IMR-90 (cell line): ENCODE measurements at places on chromosomes 6 and 20. TPM values are rescaled to one million over a fixed set of nuclear protein-coding genes. Genes with fewer than 3 reads are reported as not detected.

Gene TCP11
- polyA plus RNA-seq, result 0.30 and 0.34 TPM in 2 replicates

Gene SEL1L2
- not detected in 2 replicates for polyA plus RNA-seq

Gene PLCB4
- polyA plus RNA-seq, result 9.1 and 12.5 TPM in 2 replicates

Gene OPRL1
- polyA plus RNA-seq, result 1.1 and 1.2 TPM in 2 replicates

GRCh38 chr6:125197795-125198269 lies 44.3 kb downstream of the TPD52L1 start:
- peak; percentile 31 for DNase-seq

- DNase-seq, result no peak
These were observed 1.6 kb upstream of the RAET1E start for GRCh38 chr6:149899486-149899885.

- peak; percentile 64 for DNase-seq
These were observed 102.0 kb downstream of the POPDC3 start for GRCh38 chr6:105077596-105078385.

DNA sequence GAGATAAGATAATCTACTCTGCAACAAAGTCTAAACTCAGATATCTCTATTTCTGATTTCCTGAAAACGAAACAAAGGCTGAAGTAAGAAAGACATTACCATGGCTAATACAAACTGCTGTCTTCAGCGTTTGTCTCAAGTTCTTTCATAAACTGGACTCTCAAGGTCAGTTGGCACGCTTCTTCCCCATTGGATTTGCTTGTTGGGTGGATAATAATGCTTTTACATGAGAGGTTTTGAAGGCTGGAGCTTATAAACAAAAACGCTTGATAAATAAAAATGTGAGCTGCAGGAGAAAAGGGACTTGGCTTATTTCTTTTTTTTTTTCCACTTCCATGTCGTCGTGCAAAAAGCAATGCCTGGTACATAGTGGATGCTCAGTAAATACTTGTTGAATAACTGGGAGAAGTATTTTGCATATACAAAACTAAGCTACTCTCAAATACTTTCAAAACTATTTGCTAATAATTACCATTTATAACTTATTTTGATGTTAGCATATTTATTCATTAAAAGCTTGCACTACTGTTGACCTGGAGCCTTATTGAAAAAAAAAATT lies 65.7 kb upstream of the EEF1A1 start:
- DNase-seq, result peak; percentile 41

- DNase-seq, result peak; percentile 38
These were observed 19.2 kb upstream of the MRPS18A start for GRCh38 chr6:43706788-43707187.

DNA sequence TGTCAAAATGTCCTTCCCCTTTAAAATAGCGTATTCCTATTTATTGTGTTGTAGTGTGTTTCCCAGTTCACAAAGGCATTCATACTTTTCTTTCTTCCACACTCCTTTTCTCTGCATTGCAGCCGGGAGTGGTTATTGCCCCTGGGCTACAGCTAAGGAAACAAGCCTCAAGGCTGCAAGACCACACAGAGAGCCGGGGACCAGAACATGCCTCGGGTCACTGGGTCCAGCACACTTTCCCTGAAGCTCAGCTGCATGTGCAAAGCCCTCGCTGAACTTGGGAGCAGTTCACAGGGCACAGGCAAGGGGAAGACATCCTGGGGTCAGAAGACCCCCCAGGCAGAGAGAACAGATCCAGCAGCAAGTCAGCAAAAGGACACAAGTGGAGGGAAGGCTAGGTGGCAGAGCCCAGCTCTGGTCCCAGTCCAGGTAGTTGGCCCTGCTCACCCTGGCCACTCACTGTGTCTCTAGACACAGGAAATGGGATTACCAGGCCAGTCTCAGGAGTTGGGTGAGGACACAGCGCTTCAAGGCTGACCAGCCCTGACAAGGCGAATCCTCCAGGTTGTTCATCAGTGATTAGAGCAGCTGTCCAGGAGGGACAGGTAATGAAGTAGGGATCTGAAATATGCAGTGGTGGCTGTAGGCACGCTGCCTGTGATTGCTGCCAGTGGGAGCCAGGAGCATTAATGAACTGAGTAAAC lies 118.2 kb downstream of the CD83 start:
- no peak for DNase-seq

GRCh38 chr6:65787787-65788186 lies 80.8 kb upstream of the EYS start:
- DNase-seq, result no peak

DNA sequence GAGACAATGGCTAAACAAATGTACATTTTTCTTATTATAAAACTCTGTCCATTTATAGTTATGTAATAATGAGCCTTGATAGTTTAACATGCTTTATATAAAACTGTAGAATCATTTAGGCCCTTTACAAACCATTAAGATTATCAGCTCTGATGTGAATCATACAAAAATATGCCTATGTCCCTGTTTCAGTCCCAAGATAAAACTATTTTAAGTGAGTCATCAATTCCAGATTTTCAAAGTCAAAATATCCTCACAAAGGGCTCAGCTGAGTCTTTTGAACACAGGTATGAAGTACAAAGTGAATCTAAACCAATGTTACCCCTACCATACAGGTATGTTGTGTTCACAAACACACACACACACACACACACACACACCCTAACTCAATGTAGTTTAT lies 88.0 kb downstream of the PTPRK start:
- peak; percentile 74 for DNase-seq

DNA sequence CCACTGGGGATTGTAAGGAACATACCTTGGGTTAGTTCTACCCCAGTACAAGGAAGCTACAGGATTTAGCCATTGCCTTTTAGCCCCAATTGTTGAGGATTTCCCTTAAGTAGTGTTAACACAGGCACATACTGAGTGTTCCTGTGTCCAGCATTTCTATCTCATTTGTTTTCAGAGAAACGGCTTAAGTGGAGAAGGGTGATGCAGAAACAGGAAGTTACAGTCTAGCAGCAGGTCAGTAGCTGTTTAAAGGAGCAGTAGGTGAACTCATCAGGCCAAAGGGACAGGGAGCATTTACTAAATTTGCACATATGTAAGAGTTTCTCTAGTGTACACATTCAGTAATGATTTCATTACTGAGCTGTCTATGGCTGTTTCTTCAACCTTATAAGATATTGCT lies 644.2 kb upstream of the GJE1 start:
- DNase-seq, result peak; percentile 46

DNA sequence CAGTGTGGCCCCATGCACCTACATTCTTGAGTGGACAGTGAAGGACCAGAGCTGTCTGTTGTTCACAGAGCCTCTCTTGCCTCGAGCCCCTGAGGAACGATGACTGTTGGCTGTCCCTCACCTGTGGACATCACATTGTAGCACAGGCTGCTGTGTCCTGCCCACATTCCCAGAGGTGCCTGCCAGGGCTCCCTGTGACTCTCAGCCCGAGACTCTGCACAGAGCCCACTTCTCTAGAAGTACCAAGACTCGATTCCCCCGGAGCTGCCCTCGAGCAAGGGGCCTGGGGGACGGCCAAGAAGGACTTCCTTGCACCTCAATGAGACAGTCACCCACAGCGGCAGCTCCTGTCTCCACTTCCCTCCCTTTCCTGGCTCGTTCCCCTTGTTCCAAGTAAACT lies 28.6 kb upstream of the DLGAP4 start:
- no peak for DNase-seq

DNA sequence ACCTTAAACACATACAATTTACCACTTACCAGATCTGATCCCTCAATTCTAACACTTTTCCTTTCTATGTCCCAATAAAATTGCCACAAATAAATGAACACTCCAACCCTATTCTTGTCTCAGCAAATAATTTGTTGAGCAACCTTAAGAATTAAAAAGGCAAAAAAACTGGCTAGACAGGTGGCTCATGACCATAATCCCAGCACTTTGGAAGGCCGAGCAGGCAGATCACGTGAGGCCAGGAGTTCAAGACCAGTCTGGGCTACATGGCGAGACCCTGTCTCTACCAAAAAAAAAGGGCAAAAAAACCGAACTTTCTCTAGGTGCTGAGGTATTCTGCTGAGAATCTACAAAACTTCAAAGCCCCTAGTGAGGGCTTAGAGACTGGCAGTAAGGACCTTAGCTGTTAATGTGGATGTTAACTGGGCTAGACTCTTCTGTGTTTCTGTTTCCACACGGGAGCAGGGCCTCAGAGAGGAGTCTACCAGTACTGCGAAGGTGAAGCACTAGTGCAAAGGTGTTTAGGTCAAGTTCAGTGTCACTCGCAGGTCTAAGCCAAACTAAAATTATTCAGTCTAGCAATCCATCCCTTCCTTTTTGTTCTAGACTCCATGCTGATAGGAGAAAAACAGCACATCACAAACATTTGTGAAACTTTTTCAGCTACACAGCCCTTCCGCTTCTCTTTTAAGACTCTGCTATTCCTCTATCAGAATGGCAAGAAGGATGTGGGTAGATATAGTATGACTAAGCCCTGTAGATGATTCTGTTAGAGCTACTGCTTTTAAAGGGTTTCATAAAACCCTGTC lies 2.6 kb downstream of the FASTKD5 start:
- peak; percentile 26 for DNase-seq
